ENCODE measurements at places on chromosomes 12 and 14.

GRCh38 chr12:93780101-93780641 is 103.0 kb downstream of the CRADD start:
- no peak for DNase-seq

DNA sequence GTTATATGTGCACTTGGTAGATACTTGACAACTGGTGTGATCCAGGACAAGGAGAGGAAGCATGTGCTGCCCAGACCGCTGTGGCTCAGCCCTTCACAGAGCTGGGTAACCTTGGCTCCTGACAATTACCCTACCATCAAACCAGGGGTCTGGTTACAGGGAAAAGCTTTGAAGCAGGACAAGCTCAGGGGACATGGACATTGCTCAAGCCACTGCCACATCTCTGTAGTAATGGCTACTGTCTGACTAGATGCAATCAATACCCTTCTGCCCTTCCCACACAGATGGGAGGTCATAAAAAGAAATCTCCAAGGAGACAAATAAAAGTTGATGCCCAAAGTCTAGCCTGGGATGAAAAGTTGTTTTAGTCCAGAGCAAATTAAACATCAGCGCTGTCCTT is 577.4 kb downstream of the MED13L start:
- no peak for DNase-seq

DNA sequence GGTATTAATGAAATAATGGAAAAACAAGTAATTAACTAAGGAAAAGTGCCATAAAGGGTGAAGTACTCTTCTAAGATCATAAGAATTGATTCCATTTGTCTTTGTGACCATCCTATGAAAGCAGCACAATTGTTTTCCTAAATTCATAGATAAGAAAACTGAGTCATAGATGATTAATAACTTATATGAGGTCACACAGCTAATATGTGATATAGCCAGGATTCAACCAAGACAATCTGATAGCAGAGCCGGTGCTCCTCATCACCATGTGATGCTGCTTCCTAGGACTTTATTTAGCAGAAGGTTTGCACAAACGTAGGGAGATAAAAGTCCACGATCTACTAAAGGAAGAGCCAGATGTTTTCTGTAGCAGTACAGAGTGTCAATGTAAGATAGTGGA is 181.5 kb upstream of the SYT1 start:
- no peak for DNase-seq

- no peak for DNase-seq
These were observed 24.8 kb downstream of the FNTB start for GRCh38 chr14:65011538-65011937.

DNA sequence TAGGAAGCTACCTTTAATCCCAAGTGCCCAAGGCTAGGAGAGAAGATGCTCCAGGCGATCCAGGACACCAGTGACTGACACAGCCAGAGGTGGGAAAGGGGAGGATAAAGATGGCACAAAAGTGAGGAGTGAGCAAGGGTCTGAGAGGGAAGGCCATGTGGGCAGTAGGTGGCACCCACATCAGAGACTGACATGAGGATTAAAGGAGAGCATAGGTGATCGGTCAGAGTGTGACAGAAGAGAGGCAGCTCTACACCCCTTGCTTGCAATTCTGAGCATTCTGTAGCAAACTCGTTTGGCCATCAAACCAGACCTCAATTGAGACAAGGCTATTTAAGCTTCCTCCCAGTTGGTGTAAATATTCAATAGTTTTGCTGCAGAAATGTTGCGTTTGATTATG is 724 bp upstream of the CD27 start:
- peak; percentile 47 for DNase-seq

DNA sequence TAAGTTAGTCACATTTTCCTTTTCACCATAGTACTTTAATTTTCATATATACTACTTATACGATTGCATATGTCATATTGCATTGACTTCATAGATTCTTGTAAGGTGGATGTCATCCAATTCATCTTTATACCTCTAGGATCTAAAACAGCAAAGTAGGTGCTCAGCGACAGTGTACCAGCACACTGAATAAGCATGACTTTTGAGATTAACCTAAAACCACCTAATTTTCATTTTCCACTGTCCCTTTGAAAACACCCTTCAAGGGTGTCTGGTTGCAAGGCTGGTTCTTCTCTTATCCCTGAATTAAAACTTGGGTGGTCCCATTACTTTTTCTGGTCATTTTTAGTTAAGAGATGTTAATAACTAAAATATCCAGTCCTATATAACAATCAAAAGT is 4.4 kb downstream of the GPR19 start:
- no peak for DNase-seq

DNA sequence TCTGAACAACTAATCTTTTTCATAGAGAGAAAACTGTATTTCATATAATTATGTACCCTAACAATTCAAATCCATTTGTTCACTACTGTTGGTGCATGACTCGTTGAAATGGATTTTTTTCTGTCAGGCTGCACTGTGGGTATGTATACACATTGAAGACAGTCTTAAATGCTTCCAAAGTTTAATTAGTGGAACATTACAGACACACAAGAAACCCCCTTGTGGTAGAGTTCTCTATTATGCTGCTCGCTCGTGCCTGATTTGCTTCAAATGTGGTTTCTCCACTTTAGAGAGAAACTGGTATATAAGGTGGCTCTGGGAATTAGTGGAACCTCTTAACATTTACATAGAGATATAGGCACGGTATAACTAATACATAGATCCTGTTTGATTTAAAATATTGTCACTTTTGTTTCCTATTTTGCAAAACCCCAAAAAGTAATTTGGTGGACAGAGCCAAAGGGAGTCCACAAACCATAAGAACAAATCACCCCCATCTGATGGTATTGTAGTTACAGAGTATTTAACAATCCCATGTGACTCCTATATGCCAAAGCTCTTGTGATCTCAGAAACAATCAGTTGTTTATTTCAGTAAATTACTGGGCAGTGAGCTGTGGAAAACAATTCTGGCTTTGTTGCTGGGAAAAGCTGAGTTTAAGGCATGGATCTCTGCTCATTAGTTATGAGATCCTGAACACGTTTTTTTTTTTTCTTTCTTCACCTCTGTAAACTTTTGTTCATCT is 159.5 kb downstream of the BRMS1L start:
- no peak for DNase-seq

GRCh38 chr14:99883866-99884650 is 90.8 kb downstream of the EML1 start:
- no peak for DNase-seq

GRCh38 chr12:25502596-25502995 is 50.5 kb downstream of the LMNTD1 start:
- no peak for DNase-seq

DNA sequence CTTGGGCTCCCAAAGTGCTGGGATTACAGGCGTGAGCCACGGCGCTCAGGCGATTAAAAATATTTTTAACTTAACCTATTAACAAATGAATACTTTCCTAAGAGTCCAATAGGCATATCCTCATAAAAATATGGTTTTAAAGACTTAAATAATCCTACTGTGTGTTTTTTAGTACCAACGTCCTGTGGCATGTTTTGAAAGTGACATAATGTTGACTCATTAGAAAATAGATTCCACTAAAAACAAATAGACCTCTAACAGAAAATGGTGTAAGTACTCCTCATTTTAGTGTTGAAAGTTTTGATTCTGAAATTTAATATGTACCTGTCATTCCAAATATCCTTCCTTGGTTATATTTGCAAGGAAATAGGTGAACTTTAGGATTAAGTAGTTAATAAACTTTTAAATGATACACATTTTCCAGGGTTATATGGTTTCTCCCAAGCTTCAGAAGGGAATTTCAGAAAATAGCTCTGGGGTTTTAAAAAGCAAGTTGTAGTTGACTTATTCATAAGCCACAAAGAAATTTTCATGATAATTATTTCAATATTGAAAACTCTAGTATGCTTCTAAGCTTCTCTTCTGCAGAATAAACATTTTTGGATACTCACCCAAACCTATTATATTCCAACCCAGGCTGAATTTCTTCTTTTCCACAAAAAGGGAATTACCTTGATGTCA is 12.1 kb upstream of the LUM start:
- DNase-seq = no peak

DNA sequence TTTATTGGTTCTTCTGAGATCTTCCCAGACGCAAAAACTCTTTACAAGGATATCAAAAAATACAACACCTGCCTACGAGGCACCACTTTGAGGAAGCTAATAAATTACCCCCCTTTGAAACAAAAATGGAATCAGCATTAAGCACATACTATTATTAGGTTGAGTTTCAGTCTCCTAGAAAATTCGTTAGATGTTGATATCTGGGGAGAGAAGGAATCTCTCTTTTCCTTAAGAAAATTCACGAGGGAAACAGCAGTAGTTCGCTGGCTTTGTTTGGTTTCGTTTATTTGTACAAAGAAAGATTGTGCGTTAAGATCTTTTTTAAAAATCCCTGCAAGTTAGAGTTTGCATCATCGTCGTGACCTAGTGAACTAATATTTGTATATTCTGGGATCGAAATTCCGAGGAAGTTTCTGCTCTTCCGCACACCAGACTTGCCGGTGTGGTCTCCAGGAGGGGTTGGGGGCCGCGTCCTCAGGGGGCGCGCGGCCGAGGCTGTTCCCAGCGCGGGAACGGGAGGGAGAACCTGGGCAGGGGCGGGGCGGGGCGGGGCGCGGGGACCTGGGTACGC is 12.1 kb downstream of the NKX2-1 start:
- DNase-seq = no peak
